ENCODE measurements at places on chromosomes 3 and 15.

GRCh38 chr3:43181202-43181821 is 75.4 kb upstream of the POMGNT2 start:
- no peak for DNase-seq

DNA sequence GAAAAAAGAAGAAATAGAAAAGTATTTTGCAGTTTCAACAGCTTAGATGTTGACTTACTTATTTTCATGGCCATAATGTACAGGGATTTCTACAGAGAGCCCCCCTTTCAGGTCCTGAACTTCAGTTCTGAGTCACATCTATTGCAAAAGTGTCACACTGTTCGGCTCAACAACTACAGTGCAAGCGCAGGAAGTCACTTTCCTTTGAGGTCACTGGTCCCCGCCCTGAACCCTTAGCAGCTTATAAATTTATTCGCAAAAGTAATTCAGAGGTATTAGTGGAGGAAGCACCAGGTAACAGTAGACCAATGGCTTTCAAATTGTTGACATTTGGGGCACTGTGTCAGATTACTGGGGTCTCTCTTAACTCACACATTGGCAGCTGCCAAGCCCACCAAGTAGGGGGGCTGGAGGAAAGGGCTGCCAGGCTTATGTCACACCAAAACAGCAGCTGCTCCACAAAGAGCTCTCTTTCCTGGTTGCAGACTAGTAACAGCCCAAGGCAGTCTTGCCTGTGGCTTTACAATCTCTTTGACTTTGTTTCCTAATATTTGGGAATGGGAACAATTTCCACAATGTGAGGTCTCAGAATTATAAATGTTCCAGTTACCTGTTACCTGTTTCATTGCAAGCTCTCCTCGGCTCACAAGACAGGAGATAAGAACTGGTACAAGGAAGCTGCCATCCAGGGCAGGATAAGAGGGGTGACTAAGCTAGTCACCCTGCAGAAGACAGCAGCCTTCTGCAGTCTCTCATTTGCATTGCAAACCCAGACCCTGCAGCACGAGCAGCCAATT is 130.2 kb upstream of the STRIT1 start:
- DNase-seq = no peak

DNA sequence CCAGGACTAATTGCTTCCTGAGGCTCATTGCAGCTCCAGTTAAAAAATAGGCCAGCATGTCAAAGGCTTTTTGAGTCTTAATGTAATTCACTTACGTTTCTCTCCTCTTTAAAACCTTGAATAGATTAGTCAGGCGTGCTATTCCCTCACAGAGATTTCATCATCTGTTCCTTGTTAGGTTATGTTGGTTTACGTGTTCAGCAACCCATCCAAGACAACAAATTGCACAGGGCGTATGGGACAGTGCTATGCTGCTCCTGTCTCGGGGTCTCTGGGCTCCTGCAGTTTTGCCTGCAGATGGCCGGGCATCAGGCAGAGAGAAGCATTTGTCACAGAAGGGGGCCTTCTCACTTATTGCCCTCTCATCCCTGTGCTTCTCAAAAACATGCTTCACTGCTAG is 117.1 kb downstream of the CHDH start:
- DNase-seq = no peak

DNA sequence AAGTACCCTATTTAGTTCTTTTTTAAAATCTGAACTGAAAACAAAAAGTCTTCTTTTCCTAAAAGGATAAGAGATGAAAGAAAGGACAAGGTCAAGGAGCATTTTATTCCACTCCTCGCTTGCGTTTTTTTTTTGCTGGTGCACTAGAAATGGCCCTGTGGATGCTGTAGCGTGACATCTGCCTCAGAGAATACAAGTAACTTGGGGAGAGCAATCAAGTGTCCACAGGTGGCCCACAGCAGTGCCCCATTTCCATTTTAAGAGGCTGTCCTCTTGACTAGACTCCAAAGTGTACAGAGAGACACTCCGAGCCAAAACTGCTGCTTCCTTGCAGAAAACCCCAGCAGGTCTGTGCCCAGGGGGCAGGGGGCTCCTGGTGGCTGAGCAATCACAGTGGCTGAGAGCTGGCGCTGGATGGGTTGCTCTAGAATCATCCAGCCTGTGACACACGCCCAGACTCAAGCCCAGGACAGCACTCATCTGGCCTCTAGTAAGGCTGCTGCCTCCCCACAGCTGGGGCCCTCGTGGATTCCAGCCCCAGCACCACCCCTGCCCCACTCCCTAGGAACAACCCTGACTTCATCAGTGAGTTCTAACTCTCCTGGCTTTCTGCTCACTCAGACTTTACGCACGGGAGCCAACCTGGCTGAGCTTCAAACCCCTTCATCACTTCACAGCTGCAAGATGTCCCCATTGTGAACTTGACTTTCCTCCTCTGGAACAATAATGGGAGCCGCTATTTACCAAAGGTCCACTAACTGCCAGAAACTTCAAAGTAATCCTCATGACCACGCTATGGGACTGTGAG is 71.1 kb upstream of the SPATA12 start:
- DNase-seq = no peak

DNA sequence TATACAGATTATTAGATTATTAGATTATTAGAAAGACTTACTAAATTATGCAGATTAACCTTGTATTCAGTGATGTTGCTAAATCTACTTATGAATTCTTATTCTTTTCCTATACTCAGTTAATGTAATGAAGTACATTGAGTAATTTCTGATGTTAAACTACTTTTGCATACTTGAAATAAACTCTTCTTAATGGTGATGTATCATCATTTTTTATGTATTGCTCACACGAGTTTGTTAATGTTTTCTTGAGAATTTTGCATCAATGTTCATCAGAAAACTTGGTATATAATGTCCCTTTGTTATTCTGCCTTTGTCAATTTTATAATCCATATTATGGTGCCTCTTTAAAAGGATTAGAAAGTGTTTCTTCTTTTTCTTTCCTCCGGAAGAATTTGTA is 163.2 kb upstream of the COL8A1 start:
- no peak for DNase-seq

DNA sequence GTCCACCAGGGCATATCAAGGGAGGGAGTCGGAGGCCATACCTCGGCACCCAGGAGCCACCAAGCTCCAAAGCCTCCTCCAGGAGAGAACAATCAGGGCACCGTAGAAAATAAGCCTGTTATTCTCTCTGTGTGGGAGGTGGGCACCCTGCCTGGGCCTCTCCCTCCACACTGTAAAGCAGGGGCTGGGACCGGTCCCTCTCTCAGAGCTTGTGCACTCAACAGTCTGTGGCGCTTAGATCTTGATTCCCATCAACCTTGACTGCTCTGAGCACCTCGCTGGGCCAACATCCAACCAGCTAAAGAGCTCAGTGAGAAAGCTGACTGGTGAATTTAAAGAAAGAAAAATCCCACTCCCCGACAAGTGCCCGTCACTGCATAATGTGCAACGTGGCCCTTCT is 53.0 kb downstream of the PCSK6 start:
- no peak for DNase-seq

- DNase-seq = no peak
Measured at GRCh38 chr3:81393251-81393650, 368.2 kb downstream of the GBE1 start.

DNA sequence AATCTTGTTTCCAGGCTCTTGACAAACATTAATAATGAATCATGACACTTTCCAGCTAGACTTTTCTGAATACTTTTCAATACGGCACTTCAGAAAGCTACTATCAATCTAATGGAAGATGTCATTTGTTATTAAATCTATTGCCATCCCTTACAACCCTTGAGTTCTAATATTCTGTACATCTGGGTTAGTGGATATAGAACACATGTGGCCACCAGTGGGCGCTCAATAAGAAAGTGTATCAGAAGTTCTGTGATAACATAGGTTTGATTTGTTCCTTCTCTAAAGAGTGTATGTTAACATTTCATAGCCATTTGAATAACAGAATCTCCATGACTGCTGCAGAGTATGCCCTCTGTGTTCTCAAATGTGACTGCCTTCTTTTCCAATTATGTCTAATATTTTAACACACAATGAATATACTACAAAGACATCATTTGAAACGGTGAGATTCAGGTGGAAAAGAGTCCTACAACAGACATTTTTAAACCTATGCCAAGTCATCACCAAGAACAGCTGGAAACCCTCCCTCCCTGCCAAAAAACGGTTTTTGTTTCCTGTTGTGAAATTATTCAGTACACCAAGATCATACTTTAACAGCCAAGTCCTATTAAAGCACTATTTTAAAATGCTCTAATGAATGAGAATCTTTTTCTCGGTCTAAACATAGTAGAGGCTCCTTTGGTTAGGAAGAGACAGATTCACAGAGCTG is 22.2 kb downstream of the ALDH1A2 start:
- DNase-seq = no peak

GRCh38 chr15:31752065-31752762 is 278.1 kb upstream of the CHRNA7 start:
- no peak for DNase-seq

- DNase-seq = no peak
Measured at GRCh38 chr15:28014623-28015200, 84.4 kb downstream of the OCA2 start.

DNA sequence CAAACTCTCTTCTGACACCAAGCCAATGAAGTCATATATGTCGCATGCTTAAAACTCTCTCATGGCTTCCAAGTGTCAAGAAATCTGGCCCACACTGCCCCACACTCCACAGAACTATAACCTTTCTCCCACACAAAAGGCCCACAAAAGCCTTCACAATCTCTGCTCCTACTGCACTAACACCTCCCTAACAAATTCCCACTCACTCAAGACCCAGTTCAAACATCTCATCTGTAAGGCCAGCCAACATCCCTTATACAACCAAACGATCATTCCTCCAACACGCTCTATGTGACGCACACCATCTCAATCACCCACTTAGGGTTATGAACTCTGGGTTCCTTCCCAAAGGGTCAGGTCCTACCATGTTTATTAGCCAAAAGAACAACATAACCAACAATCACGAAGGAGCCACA is 13.5 kb downstream of the TBC1D2B start:
- DNase-seq = no peak

GRCh38 chr3:168581771-168582225 is 486.1 kb upstream of the GOLIM4 start:
- no peak for DNase-seq

GRCh38 chr15:66927201-66928077 is 138.0 kb upstream of the SMAD3 start:
- DNase-seq = no peak

DNA sequence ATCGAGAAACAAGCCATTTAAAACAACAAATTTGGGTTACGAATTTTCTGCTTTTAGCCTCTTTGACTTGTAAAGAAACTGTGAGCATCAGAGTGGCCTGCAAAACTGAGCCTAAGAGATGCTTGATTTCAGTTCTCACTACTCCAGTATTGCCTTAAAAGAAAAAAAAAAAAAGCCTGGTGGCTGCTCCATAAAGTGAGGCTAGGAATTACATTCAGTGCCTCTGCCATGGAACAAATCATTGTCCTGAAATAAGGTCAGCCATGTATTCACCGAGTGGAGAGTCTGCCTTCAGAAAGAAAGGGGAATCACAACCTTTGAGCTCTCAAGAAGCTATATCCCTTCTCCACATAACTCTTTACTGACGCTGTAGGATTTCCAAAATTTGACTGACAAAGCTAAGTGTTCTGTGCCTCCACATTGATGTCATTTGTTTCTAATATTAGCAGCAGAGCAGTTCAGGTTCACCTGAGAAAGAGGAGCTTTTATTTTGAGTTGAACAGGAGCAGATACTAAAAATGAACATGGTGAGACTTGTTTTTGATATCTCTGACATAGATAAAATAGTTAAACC is 137.3 kb downstream of the SSR3 start:
- DNase-seq = no peak

DNA sequence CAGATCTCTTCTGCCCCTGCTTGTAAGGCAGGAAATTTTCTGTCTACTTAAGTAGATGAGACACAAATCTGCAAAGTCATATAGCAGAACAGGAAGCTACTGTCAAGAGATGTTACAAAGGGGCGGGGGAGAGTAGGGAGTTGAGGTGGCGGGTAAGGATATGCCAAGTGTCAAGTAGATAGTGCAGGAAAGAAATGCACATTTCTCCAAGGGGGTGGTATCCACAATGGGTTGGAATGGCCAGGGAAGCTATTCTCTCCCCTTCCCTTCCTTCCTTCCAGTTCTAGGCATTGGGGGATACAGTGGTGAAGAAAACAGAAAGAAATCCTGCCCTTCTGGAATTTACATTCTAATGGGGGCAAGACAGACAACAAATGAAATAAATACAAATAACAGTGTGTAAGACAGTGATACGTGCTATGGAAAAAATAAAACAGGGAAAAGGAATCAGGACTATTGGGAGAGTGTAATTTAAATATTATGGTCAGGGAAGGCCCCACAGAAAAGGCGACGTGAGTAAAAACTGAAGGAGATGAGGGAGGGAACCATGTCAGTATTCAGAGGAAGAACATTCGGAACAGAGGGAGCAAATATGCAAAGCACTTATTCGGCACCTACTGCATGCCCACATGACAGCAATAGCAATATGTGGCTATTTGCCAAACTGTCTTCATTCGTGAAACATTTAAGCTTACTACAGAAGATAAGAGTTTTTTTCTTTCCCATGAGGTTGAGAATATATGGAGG is 42.8 kb upstream of the RNU6-1 start:
- no peak for DNase-seq

DNA sequence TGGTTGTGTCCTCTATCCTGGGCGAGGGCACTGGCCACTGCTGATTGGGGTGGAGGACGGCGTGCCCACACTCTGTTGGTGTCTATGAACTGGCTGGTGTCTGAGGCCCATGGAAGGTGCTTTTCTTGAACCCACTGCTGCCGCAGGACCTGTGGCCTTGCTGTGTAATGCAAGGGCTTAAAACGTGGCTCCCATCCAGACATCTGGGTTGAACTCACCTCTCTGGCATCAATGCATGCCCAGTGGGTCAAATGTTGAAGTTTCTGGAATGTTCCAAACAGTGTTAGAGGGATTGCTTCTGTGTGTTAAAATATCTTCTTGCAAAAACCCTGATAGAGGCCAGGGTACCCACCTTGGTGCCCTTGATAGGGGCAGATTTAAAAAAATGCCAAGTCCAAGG is 42.6 kb downstream of the FAM3D start:
- DNase-seq = no peak

DNA sequence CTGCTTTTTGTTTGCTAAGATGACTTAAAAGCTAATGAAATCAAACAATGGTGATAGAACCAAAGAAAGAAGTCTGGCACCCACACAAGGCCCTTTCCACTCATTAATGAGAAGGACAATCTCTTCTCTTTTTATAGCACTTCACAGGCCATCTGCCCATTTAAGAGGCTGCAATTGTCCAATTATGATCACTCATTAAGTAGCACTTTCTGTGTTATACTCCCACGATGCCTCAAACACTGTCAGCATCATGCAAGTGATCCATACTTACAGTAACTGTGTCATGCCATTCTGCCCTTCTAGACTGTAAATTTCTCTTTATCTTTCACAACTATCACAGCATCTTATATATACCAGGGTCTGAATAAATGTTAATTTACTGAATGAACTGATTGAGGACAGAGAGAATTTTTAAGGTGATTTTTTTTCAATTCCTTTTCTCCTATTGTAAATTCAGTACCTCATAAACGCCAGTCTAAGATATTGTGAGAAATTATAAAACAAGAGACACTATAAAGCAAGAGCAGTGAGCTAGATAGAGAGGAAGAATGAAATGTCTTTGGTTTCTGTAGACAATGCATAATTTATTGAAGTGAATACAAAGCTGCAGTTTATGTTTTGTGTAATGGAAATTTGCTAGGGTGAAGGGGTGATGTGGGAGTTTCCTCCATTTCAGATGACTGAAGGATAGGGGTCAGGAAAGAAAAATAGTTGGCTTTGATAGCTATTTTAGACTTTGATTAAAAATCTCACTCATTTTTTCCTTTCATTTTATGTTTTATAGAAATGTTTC is 17.3 kb downstream of the CD200 start:
- DNase-seq = no peak

Data from GOT3 (cell line).